Naive thymus-derived CD8-positive, alpha-beta T cell (primary cell): ENCODE measurements at places on chromosomes 1 and 21.

- no peak for DNase-seq
- no peaks in the 10 kb centered on the region for H3K27me3 ChIP-seq
- H3K27ac ChIP-seq, result no peak overlapping the region
- no peaks in the 10 kb centered on the region for H3K4me1 ChIP-seq
- H3K4me3 ChIP-seq, result no peak overlapping the region
- H3K36me3 ChIP-seq, result peaks cover 5% of the 10 kb centered on the region
These were observed 54.6 kb downstream of the LDLRAD2 start for GRCh38 chr1:21866707-21867043.

- H3K4me3 ChIP-seq, result peak overlapping the region; percentile 18
- DNase-seq, result no peak
- peak overlapping the region; percentile 83 for H3K27ac ChIP-seq
- H3K27me3 ChIP-seq, result no peaks in the 10 kb centered on the region
- peaks cover 50% of the 10 kb centered on the region for H3K4me1 ChIP-seq
These were observed 38.2 kb downstream of the ARID1A start for GRCh38 chr1:26733982-26734381.

DNA sequence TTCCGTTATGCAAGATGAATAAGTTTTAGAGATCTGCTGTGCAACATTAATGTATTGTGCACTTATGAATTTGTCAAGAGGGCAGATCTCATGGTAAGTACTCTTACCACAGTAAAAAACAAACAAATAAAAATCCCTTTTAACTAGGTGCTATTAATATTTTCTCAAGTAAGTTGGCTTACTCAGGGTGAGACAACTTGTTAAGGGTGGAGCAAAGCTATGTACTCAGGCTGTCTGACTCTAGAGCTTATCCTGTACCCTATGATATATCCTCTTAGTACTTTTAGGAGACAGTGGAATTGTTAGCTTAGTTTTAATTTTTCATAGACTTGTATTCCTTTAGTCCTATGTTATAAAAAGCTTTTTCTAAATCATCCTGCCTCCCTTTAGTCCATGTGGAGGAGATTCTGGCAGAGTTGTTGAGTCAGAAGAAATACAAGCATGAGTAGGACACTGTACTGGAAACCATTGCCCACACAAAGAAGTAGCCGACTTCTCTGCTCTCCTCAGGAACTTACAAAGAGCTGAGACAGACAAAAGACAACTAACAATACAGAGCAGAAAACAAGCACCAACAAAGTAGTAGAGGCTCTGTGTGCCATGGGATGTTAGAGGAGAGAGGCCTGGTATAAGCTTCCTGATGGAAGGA, 49.2 kb downstream of the S1PR1 start:
- H3K27me3 ChIP-seq, result no peaks in the 10 kb centered on the region
- H3K4me1 ChIP-seq, result peaks cover 84% of the 10 kb centered on the region
- no peak for DNase-seq
- H3K4me3 ChIP-seq, result peak overlapping the region; percentile 20
- H3K36me3 ChIP-seq, result peaks cover 4% of the 10 kb centered on the region

DNA sequence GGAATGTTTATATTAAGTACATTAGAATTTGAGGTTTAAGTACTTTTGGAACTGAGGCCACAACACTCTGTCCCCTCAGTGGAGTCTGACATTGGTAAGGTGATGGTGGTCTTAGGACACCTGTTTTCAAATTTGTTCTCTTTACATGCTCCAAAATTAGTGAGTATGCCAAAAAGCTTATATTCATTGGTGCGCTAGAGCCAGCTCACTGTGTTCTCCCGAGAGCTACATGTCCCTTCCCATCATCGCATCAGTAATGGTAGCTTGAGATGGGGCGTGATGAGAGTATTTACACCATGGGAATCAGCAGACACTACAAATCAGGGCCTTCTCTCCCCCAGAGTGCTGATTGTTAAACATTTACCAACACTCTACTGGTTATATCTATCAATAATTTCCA, 19.5 kb downstream of the ETS2 start:
- H3K27me3 ChIP-seq, result no peaks in the 10 kb centered on the region
- H3K4me1 ChIP-seq, result no peaks in the 10 kb centered on the region
- DNase-seq, result no peak
- H3K4me3 ChIP-seq, result no peak overlapping the region

DNA sequence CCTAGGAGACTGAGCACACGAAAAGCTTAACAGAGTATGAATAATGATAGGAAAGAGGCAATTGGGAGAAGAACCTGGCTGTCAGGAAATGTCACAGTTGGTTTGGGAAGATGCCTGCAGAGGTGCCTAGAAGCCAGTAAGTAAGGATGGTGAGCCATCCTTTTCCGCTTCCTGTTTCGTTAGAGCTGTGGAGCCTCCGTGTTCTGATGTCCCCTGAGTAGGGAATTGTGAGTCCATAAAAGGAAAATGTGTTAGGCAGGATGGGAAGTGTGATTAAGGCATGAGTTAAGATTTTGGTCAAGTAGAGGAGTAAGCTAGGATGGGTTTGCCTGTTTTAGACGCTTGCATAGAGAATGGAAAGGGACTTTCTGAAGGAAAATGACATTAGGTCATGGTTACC, 9.0 kb downstream of the CLIC4 start:
- no peak for DNase-seq
- no peaks in the 10 kb centered on the region for H3K36me3 ChIP-seq
- no peaks in the 10 kb centered on the region for H3K4me1 ChIP-seq
- H3K4me3 ChIP-seq, result no peak overlapping the region

DNA sequence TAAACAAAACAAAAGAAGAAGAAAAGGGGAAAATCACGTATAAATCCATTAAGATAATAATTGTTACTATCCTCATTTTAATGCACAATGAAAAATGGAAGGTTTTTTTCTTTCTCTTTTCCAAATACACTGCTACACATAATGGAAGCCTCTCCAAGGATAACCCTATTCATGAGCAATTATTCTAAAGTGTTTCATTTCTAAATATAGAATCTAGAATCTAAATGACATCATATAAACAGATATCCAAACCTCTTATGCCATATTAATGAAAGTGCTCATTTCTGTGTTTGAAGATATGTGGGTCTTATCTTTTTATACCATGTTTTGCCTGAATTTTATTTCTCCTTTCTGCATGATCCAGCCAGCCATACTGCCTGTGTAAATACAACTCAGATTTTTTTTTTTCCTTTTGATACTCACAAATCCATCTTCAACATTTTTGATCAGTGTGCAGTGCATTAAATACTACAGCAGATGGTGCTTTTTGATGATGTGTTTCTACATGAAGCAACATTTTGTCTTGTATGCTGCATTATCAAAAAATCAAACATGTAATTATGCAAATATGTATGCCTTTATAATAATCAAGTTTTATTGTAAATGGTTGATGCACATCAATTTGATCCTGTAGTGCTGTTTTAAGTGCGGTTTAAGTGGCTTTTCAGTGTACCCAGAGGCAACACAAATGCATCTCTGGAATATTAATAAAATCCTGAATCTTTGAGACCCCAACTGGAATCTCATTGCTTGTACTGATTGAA, 625.6 kb upstream of the PTBP2 start:
- no peaks in the 10 kb centered on the region for H3K4me1 ChIP-seq
- H3K36me3 ChIP-seq, result no peaks in the 10 kb centered on the region
- H3K27me3 ChIP-seq, result no peaks in the 10 kb centered on the region
- H3K4me3 ChIP-seq, result no peak overlapping the region

DNA sequence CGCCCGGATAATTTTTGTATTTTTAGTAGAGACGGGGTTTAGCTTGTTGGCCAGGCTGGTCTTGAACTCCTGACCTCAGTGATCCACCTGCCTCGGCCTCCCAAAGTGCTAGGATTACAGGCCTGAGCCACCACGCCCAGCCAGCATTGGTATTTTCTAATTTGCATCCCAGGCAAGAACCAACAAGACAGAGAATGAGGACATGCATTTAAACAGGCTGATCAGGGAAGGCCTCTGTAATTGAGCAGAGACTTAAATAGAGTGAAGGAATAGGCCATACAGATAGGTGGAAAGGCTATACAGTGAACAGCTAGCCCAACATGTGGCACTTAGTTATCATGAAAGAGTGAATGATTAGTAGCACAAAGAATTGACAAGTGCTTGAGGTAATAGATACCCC, 230.4 kb downstream of the SLC35F3 start:
- H3K4me1 ChIP-seq, result no peaks in the 10 kb centered on the region
- no peak overlapping the region for H3K4me3 ChIP-seq
- H3K27ac ChIP-seq, result no peak overlapping the region
- no peak for DNase-seq
- no peaks in the 10 kb centered on the region for H3K36me3 ChIP-seq
